Pons (tissue), 1 donor: ENCODE measurements at places on chromosomes 2 and 18.

DNA sequence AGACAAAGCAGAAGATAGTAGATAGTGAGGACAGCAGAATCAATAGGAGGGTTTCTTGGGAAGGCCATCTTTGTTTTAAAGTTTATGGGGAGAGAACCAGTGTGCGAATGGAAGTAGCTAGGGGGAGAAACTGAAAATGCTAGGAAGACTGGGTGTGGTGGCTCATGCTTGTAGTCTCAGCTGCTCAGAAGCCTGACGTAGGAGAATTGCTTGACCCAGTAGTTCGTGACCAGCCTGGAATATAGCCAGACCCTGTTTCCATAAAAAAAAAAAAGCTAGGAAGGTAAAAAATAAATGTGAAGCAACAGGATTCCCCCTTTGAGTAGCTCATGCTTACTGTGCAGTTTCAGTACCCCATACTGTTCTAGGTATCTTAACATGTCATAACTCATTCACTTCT is 19.2 kb upstream of the DRC1 start:
- no peak for DNase-seq

DNA sequence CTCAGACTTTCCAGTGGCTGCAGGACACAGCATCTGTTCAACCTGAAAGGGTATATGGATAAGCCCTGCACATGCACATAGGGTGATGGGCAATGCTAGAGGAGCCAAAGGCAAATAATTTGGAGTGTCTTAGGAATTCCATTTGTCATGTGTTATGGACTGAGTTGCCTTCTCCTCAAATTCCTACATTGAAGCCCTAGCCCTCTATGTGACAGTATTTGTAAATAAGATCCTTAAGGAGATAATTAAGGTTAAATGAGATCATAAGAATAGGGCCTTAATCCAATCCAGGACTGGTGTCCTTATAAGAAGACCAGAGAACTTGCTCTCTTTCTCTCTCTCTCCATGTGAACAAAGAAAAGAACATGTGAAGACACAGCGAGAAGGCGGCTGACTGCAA is 42.9 kb upstream of the CREG2 start:
- DNase-seq = no peak

- no peak for DNase-seq
Measured at GRCh38 chr2:10806543-10806942, 6.0 kb downstream of the PDIA6 start.

- no peak for DNase-seq
Measured at GRCh38 chr18:39770399-39770798, 2184.6 kb upstream of the PIK3C3 start.

- no peak for DNase-seq
Measured at GRCh38 chr2:893311-893710, 57.3 kb upstream of the SNTG2 start.

- DNase-seq = no peak
Measured at GRCh38 chr2:230921806-230922595, 3.0 kb downstream of the GPR55 start.

GRCh38 chr2:39227628-39228412 is 15.9 kb downstream of the CDKL4 start:
- DNase-seq = peak; percentile 71

DNA sequence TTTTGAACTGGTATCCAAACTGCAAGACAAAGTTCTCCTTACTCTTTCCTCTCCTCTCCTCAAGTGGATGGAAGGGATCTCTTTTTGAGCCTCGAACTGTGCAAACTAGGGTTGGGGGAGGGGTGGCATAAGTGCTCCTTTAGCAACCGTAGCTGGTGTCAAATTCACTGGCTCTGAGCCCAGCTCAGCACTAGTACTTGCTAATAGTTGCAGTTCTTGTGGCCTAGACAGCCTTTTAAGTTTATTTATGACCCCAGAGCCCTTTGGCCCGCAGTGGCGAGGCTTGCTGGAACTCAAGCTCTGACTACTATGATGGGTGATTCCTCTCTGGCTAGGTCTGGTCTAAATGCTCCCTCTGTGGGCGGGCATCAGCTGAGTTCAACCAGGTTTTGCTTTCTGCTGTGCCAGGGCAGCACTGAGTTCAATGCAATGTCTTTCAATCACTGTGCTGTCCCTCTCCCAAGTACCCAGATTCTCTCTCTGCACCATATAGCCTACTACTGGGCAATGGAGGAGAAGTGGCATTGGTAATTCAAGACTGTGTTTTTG is 528.4 kb upstream of the SYT4 start:
- DNase-seq = no peak

DNA sequence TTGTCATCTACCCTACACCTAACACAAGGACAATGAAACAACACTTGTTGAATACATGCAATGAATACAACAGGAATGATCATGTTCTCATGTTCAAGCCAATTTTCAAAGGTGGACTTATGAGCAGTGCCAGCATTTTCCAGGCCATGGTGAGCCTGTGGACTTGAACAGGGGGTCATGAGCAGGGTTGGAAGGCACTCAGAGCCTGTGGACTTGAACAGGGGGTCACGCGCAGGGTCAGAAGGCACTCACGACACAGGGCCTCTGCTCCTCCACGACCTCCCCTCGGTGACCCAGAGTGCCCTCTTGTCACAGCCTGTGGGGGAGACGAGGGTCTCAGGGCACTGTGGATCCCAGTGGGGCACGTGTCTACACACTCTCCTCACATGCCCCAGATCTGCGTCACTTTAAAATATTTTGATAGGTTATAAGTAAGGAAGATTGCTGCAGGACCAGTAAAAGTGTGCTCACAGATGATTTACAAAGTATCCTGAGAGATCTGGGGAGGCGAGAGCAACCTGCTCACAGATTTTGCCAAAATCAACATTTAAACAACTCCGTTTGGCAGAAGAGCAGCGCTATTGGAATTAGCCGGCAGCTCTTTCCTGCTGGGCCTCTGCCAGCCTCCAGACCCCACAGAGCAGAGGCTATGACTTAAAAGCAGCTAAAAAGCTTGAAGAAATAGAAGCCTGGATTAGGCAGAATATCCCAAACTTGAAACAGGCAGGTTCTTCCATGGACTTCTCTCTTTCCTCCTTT is 121.9 kb downstream of the TMEM18 start:
- DNase-seq = no peak

GRCh38 chr2:24491542-24492420 is 727 bp downstream of the NCOA1 start:
- peak; percentile 33 for DNase-seq

DNA sequence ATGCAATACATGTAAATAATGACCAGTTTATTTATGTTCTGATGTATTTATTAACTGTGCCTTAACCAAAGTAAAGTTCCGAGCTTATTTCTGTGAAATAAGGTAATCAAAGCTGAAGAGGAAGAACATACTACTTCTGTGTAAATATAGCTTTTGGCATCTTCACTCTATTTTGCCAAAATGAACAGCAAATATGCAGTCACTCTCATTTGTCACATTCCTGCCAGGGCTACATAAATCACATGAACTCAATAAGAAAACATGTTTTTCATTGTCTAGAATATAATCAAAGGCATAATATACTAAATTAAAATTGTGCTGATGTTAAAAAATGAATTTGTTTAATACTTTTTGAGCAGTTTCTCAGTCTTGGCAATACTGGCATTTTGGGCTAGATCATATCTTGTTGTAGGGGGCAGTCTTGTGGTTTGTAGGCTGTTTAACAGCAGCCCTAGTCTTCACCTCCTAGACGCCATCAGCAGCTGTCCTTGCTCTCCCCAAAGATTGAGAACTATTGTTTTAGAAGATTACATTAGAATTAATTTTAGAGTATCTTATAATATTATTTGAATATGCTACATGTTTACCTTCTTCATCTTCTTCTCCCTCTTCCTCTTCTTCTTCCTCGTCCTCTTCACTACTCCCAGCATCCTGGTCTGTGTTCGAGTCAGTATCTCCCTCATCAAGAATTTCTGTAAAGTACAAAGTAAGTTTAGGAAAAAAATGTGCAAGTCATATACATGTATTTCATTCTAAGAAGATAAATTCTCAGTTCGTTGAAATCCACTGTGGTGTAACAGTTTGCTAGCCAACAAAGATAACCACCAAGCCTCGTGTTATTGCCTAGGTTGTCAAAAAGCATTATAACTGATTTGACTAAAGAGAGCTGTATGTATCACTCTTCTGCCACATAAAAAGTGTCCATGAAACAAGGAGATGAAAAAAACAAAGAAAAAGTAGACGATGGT is 41.5 kb downstream of the CWC22 start:
- DNase-seq = no peak

DNA sequence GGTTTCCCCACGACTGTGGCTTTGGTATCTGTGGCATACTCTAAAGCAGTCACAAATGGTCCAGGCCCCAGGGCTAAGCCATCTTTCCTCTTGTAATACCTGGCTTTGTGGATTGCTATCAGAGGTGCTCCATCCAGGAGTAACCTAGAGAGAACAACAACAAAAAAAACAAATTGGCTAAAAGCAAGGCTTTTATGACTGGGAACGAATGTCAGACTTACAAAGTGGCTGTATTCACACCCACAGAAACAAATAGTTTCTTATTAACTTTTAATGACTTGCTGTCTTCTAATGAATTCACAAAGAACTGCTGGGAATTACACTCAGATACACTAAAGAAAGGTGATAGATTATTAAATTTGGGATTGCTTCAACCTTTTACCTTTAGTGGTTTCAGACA is 35.1 kb downstream of the HDHD2 start:
- no peak for DNase-seq

DNA sequence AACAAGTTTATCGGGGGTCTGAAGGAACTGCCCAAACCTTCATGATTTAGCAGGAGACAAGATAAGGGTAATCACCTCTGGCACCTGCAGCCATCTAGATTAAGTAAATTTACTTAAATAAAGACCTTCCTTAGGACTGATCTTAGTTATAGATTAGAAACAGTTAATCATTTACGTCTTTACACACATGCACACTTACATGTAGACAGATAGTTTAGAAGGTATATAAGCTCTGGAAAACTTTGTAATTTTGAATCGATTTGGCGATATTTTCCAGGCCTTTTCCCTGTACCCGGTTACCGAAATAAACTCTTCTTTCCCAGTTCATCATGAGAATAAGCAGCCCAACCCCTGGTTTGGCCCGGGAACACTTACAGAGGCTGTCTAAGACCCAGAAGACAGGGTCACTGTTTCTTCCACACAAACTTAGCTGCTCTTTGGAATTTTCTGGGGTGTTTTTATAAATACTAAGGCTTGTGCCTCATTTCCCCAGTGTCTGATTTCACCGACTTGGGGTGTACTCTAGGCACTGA is 560 bp upstream of the SKA1 start:
- DNase-seq = no peak

- DNase-seq = no peak
Measured at GRCh38 chr18:64202210-64202836, 53.4 kb upstream of the LINC00305 start.

GRCh38 chr18:46310258-46310657 is 206.1 kb downstream of the HAUS1 start:
- no peak for DNase-seq

DNA sequence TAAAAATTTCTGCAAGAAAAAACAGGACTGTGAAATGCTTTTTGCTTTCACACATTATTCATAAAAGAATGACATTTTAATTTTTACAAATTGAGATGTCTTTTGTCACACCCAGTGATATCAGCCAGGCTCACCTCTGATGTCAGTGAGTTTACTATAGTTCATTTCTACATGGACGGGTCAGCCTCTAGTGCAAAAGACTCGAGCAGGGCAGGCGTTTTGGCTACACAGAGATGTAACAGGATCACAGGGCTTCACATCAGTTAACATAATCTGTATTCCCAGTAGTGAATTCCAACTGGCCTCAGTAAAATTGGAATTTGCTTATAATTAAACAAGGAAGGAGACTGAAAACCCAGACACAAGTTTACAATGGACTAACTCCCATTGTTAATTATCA is 275.6 kb upstream of the ZSWIM2 start:
- no peak for DNase-seq

GRCh38 chr18:62877411-62878221 is 162.3 kb downstream of the PHLPP1 start:
- peak; percentile 44 for DNase-seq

DNA sequence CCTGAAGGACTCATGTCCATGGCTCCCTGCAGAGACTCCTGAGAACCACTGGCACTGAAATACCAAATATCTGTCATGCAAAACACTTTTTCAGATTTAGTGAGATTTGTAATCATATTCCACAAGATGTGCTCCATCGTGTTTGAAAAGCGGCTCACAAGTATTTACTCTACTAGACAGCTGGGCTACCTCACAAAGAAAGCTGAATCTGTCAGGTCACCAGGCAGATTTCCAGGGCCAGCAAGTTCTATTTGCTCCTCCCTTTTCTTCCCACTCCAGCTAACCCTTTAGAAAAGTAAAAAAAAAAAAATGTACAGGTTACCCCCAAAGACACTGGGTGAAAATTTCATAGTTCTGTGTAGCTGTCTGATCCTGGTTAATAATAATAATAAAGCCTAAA is 22.9 kb downstream of the WIPF1 start:
- no peak for DNase-seq

DNA sequence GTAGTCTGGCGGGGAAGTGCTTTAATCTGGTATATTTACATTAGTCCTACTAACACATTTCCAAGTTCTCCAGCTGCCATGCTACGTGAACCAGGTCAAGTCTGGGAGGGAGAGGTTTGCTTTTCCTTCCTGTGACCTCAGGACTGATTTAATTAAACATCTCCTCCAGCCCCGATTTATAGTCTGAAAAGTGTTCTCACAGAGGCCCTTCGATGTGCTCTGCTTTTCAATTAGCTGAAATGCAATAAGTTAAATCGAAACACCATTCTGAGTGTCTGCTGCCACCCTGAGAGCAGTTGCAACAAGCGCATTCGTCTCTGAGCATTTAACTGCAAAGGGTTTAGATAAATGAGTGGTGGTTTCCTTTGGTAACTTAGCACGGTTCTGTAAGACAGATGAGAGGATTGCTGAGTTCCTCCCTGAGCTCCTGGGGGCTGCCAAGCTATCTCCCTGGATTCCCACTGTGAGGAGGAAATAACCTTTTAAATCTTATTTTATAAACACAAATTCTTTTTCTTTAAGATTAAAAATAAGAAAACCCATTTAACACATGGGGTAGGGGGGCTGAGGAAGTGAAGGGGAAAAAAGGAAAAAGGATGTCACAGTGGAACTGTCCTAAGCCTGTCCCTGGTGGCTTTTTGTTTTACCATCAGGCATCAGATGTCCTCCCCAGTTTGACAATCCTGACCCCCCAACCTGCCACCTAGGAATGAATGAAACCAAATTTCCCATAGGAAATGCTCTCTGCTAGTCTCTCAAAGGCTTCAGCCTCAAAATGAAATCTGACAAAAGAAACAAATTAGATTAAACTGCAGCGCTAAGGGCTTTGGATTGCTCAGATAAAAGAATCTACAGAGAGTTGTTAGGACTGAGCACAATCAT is 56.5 kb upstream of the CREB1 start:
- peak; percentile 97 for DNase-seq

- DNase-seq = no peak
Measured at GRCh38 chr2:36800381-36800780, 103.9 kb downstream of the VIT start.

- no peak for DNase-seq
Measured at GRCh38 chr2:224069172-224069571, 30.1 kb upstream of the SERPINE2 start.
